ENCODE measurements at places on chromosomes 16 and 17.

DNA sequence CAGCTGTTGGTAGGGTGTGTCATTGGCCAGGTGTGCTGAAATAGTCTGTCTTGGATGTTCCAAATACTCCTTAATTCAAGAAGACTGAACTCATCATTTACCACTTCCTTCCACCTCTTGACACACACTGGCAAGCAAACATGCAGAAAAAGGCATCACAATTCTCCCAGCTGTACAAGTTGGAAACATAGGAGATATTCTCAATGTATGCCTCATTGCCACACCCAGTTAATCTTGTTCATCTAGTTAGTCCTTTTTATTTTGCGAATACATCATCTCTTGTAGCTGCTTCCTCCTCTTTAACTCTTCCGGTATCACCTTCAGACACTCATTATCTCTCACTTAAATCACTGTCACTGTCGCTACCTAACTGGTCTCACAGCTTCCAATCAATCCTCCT, 75.1 kb upstream of the GOT2 start:
- DNase-seq = no peak

DNA sequence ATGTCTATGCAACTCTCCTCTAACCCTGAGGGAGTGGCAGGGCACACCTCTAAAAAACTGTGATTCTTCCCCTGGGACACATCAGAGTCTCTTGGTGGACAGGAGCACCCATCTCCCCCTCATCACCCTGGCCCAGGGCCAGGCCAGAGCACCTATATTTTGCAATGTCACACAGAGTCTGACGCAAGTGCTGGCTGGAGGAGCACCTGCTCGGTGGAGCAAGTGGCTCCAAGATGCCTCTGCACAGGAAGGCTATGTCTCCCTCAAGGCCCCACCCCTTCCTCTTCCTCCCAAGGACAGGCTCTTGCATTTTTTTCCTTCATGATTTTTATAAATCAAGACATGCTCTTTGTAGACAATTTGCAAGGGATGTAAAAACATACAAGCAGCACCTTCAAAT, 13.3 kb downstream of the SNN start:
- DNase-seq = no peak

DNA sequence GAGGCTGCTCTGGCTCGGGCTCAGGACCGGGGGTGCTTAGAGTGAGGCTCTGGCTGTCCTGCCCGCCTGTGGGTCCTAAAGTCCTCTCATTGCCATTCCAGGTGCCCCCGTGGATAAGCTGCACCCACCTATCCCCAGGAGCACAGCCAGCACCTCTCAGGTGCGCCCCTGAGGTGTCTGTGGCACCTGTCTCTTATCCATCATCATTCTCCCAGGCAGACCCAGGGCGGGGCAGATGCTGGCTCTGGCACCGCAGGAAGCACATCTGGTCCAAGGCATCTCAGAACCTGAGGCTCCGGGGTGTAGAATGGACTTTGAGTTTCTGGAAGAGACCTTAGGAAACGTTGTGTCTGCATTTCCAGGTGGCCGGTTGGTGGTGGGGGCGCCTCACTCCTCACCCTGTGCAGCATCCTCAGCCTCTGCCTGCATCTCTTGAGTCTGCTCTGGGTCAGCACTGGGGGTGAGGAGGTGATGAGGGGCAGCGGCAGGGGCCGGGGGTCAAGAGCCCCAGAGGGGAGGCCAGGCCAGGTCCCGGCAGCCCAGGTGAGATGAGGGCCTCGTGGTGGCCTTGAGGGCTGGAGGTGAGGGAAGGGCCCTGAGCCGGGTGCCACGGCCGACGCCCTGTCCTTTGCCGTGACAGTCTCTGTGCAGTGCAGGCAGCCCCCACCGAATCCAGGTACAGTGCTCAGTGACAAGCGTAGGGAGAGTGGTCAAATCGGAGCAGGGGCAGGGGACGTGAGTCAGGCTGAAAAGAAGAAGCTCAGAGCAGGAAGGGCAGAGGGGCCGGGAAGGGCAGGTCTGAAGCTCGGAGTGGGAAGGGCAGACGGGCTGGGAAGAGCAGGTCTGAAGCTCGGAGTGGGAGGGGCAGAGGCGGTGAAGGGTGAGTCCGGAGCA, 173.5 kb downstream of the NPIPB11 start:
- DNase-seq = no peak

- DNase-seq = no peak
Observed at GRCh38 chr16:56363781-56364565, 61.4 kb downstream of the AMFR start.

DNA sequence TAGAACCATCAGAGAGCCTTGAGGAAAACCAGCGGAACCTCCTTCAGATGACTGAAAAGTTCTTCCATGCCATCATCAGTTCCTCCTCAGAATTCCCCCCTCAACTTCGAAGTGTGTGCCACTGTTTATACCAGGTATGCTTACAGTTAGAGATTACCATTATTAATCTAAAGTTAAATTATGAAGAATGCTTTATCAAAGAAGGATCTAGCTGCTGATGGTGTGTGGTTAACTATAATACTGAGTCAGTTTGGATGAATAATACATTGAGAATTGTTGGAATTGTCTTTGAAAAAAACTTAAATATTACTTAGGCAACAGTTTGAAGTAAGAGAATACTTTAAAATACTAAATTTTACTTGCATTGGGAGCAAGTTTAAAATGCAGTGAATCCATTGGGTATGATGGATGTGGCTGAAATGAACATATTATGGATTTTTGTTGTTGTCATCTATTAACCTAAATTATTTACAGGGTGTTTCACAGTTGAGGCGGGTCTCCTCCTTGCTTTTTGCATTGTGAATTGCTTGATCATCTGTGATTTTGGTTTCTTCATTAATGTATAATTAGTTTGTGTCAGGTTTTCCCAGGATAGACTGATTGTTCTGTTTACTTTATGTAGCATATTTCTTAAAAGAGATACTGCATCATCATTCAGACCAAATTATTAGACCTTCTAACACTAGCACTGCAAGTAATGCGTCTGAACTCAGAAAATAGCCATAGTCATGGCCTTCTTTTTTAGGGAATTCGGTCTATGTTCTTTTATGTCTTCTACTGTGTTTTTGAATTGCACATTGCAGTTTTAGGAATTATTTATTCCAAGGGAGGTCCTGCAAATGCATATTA, 47.8 kb downstream of the OMG start:
- no peak for DNase-seq

GRCh38 chr17:57385975-57386374, 129.7 kb downstream of the MSI2 start:
- no peak for DNase-seq

GRCh38 chr17:66551839-66552238, 249.4 kb downstream of the PRKCA start:
- DNase-seq = no peak

DNA sequence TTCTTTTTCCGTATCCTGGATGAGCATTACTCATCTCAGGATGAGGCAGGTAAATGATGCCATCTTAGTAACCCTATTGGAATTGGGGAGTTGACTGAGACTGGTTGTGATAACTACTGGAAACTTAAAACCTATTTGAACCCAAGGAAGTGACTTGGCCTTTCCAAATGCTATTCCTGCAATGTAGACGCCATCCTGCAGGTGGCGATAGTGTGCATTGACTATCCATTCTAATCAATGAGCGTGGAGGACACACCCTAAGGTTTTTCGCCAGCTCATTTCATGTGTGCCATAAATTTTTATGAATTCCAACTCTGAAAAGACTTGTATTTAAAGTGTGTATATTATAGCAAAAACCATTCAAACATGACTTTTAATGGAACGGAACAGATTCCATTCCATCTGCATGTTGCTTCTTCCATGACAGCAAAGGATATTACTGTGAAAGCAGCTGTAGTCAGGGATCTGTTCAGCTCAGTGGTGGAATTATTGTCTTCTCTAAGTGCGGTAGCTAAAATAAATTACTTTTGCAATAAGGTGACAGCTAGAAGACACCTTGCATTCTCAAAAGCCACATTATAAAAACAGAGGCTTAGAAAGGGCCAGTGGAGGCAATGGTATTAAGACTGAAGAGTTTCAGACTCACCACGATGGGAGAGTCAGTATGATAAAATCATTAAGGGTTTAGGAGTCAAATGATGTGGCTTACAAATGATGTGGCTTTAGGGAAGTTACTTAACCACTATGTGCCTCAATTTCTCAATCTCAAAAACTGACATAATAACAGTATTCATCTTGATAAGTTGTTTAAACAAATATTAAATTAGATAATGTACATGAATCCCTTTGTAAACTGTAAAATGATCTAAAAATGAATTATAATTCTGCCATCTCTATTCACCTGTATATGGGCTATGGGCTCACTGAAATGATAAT, 55.5 kb downstream of the SYT17 start:
- peak; percentile 3 for DNase-seq

DNA sequence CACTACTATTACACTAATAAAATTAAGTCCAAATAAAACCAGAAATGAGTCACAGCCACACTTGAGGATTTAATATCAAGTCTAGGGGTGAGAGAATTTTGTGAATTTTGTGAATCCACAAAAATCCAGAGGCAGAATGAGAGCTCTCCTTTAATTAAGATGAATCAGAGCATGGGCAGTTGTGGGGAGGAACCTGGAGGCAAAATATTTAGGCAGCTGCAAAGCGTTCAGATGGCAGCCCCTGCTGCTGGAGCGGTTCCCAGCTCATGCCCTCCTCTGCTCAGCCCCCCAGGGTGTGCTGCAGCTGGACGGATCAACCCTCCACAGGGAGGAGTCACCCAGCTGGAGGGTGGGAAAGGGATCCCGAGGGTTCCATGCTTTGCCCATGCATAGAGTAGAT, 43.4 kb upstream of the IRX6 start:
- no peak for DNase-seq

DNA sequence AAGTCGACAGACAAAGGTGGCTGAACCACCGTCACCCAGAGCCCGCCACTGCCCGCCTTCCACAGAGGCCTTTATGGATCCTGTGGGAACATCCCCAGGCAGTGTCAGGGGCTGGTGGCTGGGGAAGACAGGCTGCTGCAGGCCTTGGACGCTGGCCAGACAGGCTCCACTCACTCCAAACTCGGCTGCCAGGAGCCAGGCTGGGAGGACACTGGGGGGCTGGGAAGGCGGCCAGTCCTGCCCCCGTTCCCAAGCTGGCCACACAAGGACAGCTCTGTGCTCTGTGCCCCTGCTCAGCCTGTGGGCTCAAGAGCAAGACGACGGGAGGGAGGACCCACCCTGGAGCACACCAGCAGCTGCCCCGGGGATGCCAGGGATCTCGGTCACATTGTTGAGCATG, 7.6 kb upstream of the LCAT start:
- DNase-seq = no peak

- DNase-seq = no peak
Observed at GRCh38 chr17:6701719-6702118, 11.4 kb downstream of the SLC13A5 start.

DNA sequence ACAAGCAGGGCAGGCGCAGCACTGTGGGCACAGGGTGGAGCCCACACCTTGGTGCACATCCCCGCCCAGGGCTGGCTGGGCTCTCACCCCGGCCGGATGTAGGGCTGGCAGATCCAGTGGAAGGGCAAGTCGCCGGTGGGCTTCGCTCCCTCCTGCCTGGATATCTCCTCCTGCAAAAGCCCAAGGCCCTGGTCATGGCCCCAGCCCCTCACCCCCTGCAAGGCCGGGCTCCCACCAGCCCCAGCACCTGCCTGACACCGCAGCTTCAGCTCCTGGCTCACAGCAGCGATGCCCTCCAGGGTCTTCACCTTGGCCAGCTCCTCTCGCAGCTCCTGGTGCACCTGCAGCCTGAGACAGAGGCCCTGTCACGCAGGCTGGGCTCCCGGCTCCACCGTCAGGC, 5.0 kb downstream of the DUS1L start:
- DNase-seq = no peak

DNA sequence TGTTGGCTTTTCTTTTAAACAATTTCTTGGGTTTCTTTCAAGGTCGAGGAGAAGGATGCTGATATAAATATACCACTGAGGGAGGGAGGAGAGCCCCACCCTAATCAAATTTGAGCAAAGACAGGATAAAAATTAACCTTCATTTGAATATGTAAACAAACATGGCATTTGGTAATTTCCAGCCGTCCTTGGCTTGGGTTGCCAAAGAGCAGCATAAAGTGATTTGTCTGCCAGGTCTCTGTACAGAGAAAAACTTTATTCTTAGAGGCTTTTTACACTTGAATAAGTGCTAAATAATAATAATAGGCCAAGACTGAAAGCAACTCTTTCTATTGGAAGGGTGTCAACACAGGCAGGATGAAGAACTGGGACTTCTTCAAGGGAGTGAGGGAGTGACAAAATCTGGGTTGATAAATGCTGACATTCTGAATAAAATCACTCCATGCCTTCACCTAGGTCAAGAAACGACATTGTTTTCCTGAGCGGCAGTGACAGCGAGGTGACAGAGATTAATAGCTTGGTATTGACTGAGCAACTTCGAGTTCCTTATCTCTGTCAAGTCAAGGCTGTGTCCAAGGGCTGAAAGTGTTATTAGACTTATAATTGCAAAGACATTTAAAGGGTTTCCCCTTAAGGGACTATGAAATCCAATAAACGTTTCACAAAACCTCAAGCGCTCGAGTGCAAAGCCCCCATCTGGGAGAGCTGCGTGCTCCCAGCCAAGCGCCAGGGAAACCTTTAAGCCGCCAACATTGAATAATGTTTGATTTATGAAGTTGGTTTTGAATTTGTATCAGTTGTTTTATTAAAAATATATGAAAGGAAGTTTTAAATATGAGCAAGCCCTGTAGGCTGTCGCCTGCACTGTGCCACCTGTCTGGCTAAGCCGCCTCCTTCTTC, 269.5 kb upstream of the N4BP1 start:
- DNase-seq = no peak

DNA sequence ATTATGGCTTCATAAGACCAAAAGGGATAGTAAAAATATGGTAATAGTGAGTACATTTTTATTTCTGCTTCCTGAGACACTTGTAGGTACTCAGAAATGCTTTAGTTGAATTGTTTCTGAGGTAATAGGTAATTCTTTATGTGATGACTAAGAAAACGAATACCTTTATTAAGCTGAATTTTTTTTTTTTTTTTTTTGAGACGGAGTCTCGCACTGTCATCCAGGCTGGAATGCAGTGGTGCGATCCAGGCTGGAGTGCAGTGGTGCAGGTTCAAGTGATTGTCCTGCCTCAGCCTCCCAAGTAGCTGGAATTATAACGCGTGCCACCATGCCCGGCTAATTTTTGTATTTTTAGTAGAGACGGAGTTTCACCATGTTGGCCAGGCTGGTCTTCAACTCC, 1.9 kb downstream of the RAD51C start:
- DNase-seq = no peak

DNA sequence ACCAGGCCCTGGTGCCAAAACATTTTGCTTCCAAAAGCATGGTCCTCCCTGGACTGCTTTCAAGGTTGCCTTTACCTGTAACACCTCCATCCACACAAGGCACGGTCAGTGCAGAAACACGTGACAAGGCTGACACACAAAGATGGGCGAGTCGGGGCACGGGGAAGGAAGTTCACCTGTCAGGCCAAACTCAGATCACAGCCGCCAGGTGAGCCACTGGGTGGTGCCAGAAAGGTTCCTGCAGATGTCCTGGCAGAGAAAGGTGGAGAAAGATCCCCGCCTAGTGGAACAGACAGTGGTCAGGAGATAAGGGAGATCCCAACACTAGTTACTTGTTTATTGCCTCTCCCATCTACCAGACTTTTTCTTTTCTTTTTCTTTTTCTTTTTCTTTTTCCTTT, 155.3 kb downstream of the AIPL1 start:
- no peak for DNase-seq

- DNase-seq = no peak
Observed at GRCh38 chr17:29189355-29189754, 9.2 kb upstream of the MYO18A start.
